ENCODE measurements at places on chromosomes 11 and 22.
A peak's percentile ranks its signal among the peaks of the same experiment; 100 is the strongest.

DNA sequence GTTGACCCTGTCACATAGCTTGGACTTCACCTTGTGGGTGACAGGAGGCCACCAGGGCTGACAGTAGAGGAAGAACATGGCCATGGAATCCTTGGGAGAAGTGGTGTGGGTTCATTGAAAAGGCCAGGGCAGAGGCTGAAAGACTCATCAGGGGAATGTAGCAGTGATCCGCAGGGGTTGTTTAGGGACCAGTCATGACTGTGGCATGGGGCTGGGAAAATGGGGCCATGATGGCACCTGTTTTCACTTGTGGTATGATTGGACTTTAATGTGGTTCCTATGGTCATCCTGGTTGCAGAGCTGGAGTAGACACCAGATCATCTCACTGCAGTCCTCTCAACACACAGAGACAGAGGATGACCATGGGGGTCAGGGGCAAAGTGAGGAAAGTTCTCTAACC lies 66.7 kb upstream of the MYEOV start:
- no peak for DNase-seq

DNA sequence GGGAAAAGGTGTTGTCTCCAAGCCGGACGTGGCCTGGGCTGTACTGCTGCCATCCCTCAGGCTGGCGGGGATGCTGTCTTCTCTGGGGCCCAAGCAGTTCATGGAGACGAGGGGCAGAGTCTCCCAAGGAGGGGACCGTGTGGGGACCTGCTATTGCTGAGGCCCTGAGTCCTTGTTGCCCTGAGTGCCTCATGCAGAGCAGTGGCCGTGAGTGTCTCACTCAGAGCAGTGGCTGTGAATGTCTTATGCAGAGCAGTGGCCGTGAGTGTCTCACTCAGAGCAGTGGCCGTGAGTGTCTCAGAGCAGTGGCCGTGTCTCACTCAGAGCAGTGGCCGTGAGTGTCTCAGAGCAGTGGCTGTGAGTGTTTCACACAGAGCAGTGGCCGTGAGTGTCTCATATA lies 54.7 kb downstream of the GRAMD4 start:
- DNase-seq = no peak

- peak; percentile 5 for DNase-seq
These were observed at the start of gene HBD for GRCh38 chr11:5234381-5234834. HBD (minus strand) TSS chr11:5234483; CDS start chr11:5234433, 50 bp downstream.

GRCh38 chr11:112186304-112186703 lies 11.0 kb downstream of the BCO2 start:
- no peak for DNase-seq

GRCh38 chr22:43562843-43563242 lies 151.0 kb downstream of the MPPED1 start:
- no peak for DNase-seq

DNA sequence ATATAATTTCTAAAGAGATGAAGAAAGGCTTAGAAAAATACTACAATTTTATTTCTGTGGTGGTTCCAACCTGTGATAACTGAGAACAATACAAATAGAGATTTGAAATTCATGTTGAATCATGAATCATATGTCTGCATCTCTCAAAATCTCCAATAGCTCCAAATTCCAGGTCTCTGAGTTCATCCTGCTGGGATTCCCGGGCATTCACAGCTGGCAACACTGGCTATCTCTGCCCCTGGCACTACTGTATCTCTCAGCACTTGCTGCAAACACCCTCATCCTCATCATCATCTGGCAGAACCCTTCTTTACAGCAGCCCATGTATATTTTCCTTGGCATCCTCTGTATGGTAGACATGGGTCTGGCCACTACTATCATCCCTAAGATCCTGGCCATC lies at the start of gene OR56B1:
TSS of gene OR56B1 (plus strand) at position 53 of the 400 bp plus-strand sequence. CDS start at position 122, 69 bp downstream.
- DNase-seq = no peak

GRCh38 chr11:60921777-60922335 lies 2.4 kb upstream of the TMEM132A start:
- no peak for DNase-seq

DNA sequence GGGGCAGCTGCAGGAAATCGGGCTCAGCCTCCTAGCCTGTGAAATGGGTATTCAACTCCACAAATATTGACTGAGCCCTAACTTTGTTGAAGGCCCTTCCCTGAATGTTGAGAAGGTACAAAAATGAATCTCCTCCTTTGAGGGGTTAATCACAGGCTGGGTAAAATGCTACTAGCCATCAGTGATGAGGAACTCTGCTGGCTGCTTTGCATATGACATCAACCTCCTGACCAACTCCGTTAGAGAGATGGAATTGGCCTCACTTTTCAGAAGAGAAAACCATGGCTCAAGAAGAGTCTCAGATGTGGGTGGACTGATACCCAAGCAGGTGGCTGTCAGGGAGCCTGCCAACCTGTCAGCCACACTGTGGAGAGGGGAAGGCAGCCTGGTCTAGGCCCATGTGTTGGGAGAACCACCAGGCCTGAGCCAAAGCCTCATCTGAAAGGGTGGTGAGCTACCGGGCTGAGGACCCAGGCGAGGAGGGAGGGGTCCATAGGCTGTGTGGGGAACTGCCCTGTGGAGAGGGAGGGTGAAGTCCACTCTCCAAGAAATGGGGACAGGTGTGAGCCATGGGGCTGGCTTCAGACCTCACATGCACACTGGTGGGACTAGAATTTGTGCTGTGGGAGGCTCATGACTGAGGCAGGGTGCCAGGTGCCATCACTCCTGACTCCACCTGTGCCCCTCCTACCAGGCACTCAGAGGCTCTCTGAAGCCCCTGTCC lies 11.8 kb downstream of the CDCA5 start:
- no peak for DNase-seq
